Glutamatergic neuron (in vitro differentiated cells): ENCODE measurements at places on chromosomes 4 and X. TPM values are rescaled to one million over a fixed set of nuclear protein-coding genes. Genes with fewer than 3 reads are reported as not detected.

GRCh38 chr4:138561906-138562305 is 319.8 kb upstream of the SLC7A11 start:
- no peak for DNase-seq

GRCh38 chr4:87079967-87080366 is 140.5 kb downstream of the KLHL8 start:
- DNase-seq = no peak

DNA sequence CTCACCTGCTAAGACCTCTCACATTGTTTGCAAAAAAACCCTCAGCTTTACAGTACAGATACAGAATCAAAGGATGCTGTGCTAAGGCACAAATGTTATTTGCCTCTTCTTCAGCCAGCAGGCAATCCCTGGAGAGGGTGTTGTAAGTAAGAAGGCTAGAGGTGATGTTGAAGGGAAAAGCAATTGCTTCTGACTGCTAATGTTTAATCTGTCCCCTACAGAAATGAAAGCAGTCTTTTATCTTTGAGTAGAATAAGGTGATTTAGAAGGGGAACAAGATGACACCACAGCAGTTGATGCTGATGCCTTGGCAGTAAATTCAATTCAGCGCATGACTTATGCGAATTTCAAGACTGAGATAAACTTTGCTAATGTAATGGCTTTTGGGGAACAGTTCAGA is 1064.8 kb upstream of the IGFBP7 start:
- no peak for DNase-seq

GRCh38 chr4:75385106-75385505 is 129.1 kb downstream of the RCHY1 start:
- no peak for DNase-seq

DNA sequence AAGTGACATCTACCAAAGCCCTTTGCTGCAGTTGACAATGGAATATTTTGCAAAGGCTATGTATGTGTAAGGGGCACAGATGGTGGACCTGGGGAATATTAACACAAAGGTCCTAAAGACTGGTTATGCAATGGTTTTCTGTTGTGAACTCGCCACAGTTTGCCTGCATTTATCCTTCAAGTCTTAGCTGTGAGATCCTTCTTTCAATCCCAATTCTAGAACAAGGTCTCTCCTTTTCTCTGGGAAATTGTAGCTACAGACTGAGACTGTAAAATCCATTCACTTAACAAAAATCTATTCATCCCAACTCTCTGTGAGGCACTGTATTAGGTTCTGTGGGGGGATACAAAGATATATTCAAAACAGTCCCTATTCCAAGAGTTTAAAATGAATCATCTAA is 250.4 kb downstream of the GPM6A start:
- no peak for DNase-seq

GRCh38 chrX:28590396-28590795 is 3.1 kb downstream of the IL1RAPL1 start:
- DNase-seq = no peak

GRCh38 chr4:148057516-148057915 is 325.6 kb downstream of the ARHGAP10 start:
- no peak for DNase-seq

DNA sequence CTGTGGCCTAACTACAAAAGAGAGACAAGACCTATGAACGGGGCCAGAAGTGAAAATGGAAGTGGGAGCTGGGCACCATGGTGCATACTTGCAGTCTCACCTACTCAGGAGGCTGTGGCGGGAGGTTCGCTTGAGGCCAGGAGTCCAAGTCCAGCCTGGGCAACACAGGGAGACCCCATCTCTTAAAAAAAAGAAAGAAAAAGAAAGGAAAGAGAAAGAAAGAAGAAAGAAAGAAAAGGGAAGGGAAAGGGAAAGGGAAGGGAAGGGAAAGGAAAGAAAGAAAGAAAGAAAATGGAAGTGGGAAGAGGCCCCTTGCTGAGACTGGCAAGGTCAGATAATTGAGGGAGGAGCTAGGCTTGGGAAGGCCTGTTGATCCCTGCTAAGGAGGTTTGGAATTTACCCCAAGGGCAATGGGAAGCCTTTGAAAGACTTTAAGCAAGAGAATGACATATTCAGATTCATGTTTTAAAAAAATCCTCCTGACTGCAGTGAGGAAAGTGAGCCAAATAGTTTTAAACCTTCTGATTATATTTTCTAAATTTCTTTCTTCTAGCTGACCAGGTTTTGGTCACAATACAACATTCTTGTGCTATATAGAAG is 17.7 kb upstream of the HERC5 start:
- DNase-seq = no peak

DNA sequence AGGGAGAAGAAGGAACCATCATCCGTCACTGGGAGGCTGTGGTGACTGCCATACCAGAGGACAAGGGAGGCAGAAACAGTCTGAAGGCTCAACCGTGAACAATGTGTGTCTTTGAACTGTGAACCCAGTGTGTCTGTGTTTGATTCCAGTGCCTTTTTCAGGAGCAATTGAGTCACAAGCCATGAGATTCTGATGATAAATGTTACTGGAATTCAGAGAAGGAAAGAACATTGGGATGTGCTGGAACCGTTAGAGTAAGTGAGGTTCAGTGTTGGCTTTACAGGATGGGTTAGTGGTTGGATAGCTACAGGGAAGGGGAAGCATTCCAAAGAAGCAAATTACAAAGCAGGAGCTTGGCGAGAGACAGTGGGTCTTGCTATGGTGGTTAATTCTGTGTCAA is 464.4 kb downstream of the TRIML1 start:
- DNase-seq = no peak

DNA sequence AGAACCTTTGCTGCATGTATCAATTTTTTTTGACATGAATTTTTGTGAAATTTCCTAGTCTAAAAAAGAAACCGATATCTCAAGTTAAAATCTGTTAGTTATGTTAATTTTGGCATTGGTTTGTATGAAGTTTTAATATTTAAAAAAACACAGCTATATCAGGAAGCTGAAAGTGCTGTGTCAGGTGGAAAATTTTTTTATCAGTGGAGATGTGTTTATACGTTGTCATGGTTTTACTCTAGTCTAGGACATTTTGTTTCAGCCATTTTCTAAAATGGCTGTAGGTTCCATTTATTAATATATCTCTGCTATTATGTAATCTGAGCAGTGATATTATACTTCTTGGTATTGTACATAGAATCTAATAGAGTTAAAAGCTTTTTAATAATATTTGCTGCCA is 34.2 kb downstream of the OCRL start:
- no peak for DNase-seq

- DNase-seq = no peak
These were observed 94.5 kb downstream of the NAF1 start for GRCh38 chr4:163072222-163072621.

DNA sequence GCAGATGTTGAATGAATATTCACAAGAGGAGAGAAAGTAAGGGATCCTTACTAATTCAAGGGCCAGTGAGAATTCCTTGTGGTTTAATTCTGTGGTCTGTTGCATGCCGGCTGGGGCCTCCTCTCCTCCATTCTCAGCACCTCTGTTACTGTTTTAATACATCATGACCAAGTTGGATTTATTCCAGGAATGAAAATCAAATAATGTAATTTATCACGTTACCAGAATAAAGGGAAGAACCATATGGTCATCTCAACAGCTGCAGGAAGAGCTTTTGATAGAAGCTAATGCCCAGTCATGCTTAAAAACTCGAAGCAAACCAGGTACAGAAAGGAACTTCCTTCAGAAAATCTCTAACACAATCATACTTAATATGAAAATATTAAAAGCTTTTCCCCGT is 54.1 kb downstream of the GRK4 start:
- DNase-seq = no peak

- DNase-seq = no peak
These were observed 17.4 kb downstream of the IRAK1 start for GRCh38 chrX:154002215-154002719.

- no peak for DNase-seq
These were observed 31.0 kb downstream of the MTHFD2L start for GRCh38 chr4:74188912-74189311.

- no peak for DNase-seq
These were observed 152.9 kb downstream of the NHS start for GRCh38 chrX:17527922-17528321.

- DNase-seq = no peak
These were observed 124.3 kb downstream of the ADGRA3 start for GRCh38 chr4:22391551-22391950.

DNA sequence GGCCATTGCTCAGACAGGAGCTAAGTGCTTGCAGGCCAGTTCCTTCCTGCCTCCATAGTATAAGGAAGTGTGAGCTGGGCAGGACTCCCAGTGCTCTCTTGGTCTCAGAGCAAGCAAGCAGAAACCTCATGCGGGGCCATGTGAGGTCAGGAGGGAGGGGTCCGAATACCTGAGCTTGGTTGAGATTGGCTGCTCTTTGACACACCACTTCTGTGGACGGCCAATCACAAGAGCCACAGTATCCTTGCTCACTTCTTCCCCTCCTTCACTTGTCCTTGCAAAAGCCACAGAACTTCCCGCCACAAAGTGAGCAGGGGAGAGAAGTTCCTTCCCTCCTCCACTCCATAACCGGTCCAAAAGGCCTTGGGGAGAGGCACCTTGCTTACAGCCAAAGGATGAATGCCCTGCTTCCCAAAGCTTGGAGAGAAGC is 56.7 kb downstream of the PRPS1 start:
- no peak for DNase-seq

- no peak for DNase-seq
These were observed 107.2 kb downstream of the ANAPC4 start for GRCh38 chr4:25484243-25484721.

- no peak for DNase-seq
These were observed 2.0 kb upstream of the TEC start for GRCh38 chr4:48271626-48272025.

GRCh38 chrX:69109036-69109663 is 56.1 kb downstream of the PJA1 start:
- DNase-seq = no peak

DNA sequence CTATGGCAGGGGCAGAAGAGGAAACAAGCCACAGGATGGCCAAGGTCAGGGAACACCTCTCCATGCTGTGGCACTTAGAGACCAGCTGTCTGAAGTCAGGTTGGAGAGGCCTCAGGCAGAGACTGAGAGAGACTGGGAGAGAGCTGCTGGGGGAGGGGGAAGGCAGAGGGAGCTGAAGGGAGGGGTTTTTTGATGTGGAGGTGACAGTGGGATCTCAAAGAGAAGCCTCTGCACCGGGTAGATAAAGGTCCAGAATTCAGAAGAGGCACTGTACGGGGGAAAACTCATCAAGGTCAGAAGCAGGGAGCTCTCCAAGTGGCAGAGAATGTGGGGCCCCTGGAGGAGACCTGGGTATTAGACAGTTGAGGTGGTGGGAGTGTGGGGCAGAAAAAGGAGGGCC is 41.6 kb upstream of the HMGB3 start:
- no peak for DNase-seq

GRCh38 chrX:136259543-136259942 is 8.3 kb upstream of the MAP7D3 start:
- DNase-seq = no peak

DNA sequence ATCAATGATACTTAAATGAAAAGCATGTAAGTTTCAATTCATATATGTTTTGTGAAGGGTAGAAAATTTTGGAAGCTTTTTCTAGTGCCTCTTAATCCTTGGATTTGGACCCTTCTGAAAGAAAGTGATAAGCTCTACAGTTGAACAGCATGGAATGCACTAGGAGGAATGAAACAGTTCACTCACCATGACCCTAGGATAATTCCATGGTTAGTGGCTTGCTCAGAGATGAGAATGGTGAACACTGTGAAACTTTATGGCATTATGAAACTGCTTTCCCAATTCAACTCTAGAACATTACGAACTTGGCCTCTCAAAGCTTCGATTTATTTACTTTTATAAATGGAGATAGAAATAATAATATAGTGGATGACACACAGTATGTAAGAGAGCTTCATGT is 88.9 kb upstream of the FAT4 start:
- DNase-seq = no peak

GRCh38 chrX:147376601-147377422 is 534.9 kb upstream of the FMR1 start:
- DNase-seq = peak; percentile 64

GRCh38 chr4:21046141-21046540 is 345.9 kb downstream of the PACRGL start:
- no peak for DNase-seq

DNA sequence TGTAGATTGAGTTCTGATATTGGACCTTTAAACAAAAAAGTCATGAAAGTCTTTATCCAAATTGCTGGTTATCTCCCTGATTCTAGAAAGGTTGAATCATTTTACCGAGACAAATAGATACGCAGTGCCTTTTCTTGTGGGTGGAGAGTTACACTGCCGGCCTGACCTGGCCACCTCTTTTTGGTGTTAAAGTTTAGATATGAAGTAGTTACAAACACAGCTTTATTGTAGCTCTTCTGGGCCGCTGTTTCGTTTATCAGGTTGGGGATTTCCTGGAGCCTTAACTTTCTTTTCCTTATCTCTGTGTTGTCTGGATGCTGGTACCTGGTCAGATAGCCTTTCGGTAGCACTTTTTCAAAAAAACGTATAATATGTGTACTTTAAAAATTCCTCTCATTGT is 31.0 kb downstream of the FNIP2 start:
- no peak for DNase-seq

DNA sequence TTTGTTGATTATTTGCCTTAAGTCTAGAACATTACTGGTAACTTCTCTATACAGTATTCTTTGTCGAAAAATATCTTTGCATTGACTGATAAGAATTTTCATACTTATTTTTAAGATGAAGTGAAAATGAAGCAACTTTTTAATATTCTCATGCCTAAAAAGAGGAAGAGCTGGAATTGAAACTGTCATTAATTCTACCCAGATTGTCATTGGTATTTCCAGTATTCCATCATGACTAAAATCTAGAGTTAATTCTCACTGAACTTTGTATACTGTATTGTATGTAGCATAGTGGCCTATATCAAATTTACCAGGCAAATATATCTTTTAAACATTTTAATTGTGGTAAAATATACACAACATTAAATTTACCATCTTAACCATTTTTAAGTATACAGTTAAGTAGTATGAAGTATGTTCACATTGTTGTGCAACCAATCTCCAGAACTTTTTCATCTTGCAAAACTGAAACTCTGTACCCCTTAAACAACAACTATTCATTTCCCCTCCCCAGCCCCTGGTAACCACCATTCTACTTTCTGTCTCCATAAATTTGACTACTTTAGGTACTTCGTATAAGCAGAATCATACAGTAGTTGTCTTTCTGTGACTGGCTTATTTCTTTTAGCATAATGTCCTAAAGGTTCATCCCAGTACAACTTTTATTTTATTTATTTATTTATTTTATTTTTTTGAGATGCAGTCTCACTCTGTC is 24.3 kb upstream of the ZNF41 start:
- DNase-seq = no peak

GRCh38 chr4:142282870-142283431 is 563.1 kb downstream of the INPP4B start:
- DNase-seq = no peak

DNA sequence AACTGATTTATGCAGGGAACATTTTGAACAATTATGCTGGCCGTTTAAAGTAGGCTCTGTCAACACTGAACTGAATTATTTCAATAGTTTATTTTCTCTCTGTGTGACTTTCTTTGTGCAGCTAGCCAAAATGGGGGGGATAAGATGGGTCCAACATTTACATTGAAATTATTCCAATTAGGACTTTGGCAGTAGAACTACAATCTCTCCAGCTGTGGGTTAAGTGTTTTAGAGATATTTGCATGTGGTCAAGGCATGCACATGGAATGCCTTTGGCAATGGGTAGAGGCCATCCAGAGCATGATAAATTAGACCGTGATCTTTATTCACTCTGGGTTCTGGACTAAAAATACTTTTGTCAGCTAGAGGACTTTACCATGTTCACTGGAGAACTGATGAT is 107.9 kb upstream of the ELOVL6 start:
- DNase-seq = no peak

IL13RA2 gene
- total RNA-seq = not detected

ARHGAP10 gene
- total RNA-seq = 19.7 TPM

BEX2 gene
- total RNA-seq = 150 TPM

STATH gene
- not detected for total RNA-seq

KLHL13 gene
- 46.9 TPM for total RNA-seq

ZAR1 gene
- total RNA-seq = 0.49 TPM

TMSB15B gene
- total RNA-seq = 68.6 TPM
